ENCODE measurements at places on chromosomes 5 and 9.
A peak's percentile ranks its signal among the peaks of the same experiment; 100 is the strongest.

DNA sequence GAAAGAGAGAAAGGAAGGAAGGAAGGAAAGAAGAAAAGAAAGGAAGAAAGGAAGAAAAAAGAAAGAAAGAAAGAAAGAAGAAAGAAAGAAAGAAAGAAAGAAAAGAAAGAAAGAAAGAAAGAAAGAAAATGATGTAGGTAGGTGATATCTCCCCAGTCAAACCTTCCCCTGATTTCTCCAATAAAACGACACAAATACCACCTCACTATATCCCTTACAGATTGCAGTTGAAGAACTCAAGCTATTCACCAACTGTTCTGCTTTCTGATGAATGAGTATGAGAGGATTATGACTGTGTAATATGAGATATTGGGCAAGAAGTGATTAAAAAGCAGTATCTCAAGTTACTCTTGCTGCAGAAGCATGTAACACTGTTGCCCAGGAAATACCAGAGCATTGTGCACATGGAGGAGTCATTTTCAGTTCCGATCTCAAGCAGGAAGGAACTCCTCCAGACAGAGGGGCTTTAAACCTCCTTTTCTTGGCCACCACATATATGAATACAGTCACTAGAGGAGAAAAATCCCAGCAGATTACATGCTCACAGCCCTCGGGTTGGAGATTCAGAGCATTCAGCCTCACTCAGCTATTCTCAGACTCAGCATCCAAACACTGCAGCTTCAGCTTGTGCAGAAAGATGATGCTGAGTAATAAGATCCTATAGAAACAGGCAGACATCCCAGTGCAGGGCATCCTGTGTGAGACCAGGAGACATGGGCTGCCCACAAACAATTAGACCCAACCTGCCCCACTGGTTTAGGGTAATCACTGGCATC, 61.4 kb downstream of the UGCG start:
- peak; percentile 57 for DNase-seq

- DNase-seq, result no peak
These were observed 37.8 kb downstream of the B4GALT1 start for GRCh38 chr9:33129251-33129885.

- DNase-seq, result no peak
These were observed 65.1 kb downstream of the GRIA1 start for GRCh38 chr5:153555420-153556114.

DNA sequence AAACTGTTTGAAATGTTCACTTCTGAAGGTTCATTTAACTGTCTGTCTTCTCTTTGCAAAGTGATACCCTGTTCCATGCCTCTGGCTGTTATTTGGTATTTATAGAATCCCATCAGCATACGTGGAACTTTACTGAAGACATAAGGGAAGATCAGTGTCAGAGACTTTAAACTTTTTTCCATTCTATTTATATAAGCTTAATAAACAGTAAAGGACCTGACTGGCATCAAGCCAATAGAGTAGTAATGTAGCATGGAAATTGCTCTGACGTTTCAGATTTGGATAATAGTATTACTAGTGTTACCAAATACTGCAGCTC, 94.9 kb upstream of the MINAR2 start:
- no peak for DNase-seq

DNA sequence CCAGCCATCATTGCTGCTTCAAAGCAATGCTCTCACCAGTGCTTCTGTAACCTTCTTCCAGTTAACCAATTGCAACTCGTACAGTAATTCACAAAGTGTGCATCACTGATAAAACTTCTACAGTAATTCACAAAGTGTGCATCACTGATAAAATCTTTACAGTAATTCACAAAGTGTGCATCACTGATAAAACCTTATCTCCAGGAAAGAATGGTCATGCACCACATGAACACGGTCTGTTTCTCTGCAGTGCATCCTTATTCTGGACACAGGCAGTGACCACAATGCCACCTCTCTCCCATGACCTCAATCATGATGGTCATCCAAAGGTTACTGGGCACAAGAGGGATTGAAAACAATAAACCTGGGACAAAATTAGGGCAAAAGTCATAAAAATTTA, 153.6 kb downstream of the TSSK1B start:
- no peak for DNase-seq
